Neural progenitor cell (in vitro differentiated cells): ENCODE measurements at places on chromosomes 2 and 18. TPM values are rescaled to one million over a fixed set of nuclear protein-coding genes. Genes with fewer than 3 reads are reported as not detected.

Gene SERPINB3
- total RNA-seq = not detected in 2 replicates

Gene MRO
- total RNA-seq = 0.06 TPM in 1 of 2 replicates, not detected in the other

Gene SCN1A
- 1.3 and 2.7 TPM in 2 replicates for total RNA-seq

Gene EFEMP1
- total RNA-seq = 16.1 and 25.5 TPM in 2 replicates

Gene TRIM43
- not detected in 2 replicates for total RNA-seq

Gene ITPRIPL1
- total RNA-seq = 4.3 and 4.9 TPM in 2 replicates

Gene AQP4
- 0.09 and 0.12 TPM in 2 replicates for total RNA-seq

Gene CCDC88A
- 123 and 182 TPM in 2 replicates for total RNA-seq

Gene FAM228A
- total RNA-seq = 0.34 TPM in 1 of 2 replicates, not detected in the other

Gene CDCA7
- total RNA-seq = 31.4 and 36.8 TPM in 2 replicates

Gene SFTPB
- not detected in 2 replicates for total RNA-seq

Gene UGT1A4
- total RNA-seq = not detected in 2 replicates

Gene DPP10
- 3.4 and 6.5 TPM in 2 replicates for total RNA-seq

Gene CCDC74B
- 8.8 and 13.8 TPM in 2 replicates for total RNA-seq

Gene VWA3B
- not detected in 2 replicates for total RNA-seq

Gene UGT1A1
- not detected in 2 replicates for total RNA-seq

Gene MEIS1
- 10.7 and 14.7 TPM in 2 replicates for total RNA-seq

Gene CNPPD1
- total RNA-seq = 15.8 and 21.8 TPM in 2 replicates

Gene TM4SF20
- total RNA-seq = not detected in 2 replicates

Gene C2orf15
- total RNA-seq = 5.6 and 5.8 TPM in 2 replicates

Gene GCKR
- 2.2 TPM in 1 of 2 replicates, not detected in the other for total RNA-seq

Gene AKAIN1
- not detected in 2 replicates for total RNA-seq

Gene TTL
- 53.2 and 81.3 TPM in 2 replicates for total RNA-seq

Gene TRIM54
- total RNA-seq = 0.12 TPM in 1 of 2 replicates, not detected in the other

Gene GAL3ST2
- total RNA-seq = 0.09 TPM in 1 of 2 replicates, not detected in the other

Gene UNC80
- 0.93 and 1.9 TPM in 2 replicates for total RNA-seq

Gene PRR30
- total RNA-seq = not detected in 2 replicates

Gene TUBA3E
- not detected in 2 replicates for total RNA-seq

Gene EGR4
- total RNA-seq = 0.40 TPM in 1 of 2 replicates, not detected in the other

Gene KCNK3
- total RNA-seq = not detected in 2 replicates

Gene VAMP8
- total RNA-seq = 0.52 and 2.4 TPM in 2 replicates

Gene FNDC4
- total RNA-seq = 6.2 and 18.3 TPM in 2 replicates

Gene HTR2B
- not detected in 2 replicates for total RNA-seq

Gene LYG1
- 0.53 and 2.1 TPM in 2 replicates for total RNA-seq

Gene ELOA2
- not detected in 2 replicates for total RNA-seq

Gene SLC11A1
- total RNA-seq = 0.03 TPM in 1 of 2 replicates, not detected in the other

Gene ADCYAP1
- 0.03 and 0.04 TPM in 2 replicates for total RNA-seq

Gene SGO2
- total RNA-seq = 46.4 and 83.8 TPM in 2 replicates

Gene KCNE4
- not detected in 2 replicates for total RNA-seq

Gene DLX1
- not detected in 2 replicates for total RNA-seq

Gene BZW1
- 374 and 421 TPM in 2 replicates for total RNA-seq

Gene C1GALT1C1L
- 0.12 TPM in 1 of 2 replicates, not detected in the other for total RNA-seq

Gene AOX1
- 5.7 and 6.2 TPM in 2 replicates for total RNA-seq

Gene STPG4
- total RNA-seq = not detected in 2 replicates

Gene RIF1
- 74.3 and 96.4 TPM in 2 replicates for total RNA-seq
